Right atrium auricular region (tissue), 2 donors: ENCODE measurements at places on chromosomes 3 and 15. TPM values are rescaled to one million over a fixed set of nuclear protein-coding genes. Genes with fewer than 3 reads are reported as not detected.

DNA sequence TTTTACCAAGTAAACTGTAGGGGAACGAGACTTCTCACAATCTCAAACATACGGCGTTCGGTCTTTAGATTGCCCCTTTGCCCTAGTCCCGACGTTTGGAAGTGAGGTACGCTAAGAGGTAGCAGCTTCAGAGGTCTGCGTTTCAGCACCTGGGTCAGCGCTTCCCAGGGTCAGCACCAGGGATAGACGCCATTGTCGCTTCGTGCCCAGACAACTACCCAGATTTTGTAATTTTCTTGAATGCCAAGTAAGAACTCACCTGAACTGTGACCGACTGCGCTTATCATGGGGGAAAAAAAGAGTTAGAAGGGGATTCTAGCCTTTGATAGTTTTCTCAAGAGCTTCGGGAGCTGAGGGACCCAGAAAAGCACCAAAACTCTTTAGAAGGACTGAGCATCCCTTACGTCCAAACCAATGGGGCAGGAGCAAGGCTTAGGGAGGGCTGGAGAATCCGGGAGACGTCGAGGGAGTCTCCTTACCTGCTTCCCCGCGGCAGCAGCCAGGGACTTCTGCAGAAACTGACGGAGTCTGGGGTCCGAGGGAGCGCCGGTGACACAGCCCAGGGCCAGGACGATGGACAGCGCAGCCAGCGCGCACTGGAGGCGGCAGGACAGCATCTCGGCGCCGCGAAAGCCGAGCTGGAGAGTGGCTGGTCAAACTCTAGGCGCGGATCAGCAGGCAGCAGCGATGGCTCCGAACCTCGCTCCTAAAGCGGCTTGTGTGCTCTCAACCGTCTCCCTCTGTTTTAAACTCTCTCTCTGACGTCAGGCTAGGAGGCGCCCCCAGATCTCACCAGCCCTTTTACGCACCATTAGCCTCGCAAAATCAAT is at the start of gene SST:
Gene SST, minus strand, starts transcription at position 720 of the 830 bp plus-strand sequence. Its CDS starts 103 bp downstream, at position 617.
- no peak for DNase-seq

The IMPDH2 gene
- total RNA-seq, result 68.7 TPM

The HDAC11 gene
- total RNA-seq, result 30.7 TPM

The ABI3BP gene
- 46.7 TPM for total RNA-seq

The ZPLD1 gene
- total RNA-seq, result not detected

DNA sequence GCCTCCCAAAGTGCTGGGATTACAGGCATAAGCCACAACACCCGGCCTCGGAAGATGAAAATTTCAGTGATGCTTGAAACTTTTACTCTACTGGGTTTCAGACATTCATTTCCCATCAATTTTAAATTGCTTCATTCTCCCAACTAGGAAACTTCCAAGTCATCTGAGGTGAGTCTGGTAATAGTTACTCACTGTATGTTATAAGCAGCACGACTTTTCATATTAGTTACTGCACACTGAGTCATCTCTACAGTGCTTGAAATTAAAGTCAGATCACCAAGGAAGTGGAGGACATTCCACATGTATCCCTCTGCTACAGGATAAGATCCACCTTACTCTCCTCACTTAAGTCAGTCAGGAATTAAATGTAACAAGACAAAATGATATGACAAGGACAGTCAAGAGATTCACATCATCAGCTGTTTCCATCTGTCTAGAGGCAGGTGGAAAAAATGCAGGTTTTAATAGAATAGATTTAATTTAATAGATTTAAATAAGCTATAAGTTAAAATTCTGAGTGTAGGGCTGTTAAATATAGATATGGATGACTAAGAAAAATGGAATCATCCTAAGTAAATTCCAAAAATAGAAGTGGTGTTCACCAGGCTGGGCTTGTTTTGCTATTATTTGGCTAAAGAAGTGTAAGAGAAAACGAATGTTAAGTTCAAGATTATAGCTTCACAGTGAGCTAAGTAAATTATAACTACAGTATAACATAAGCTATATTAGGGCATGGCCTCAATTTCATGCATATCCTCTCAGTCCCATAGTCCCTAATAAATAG is 104.4 kb downstream of the TMCO5A start:
- no peak for DNase-seq

DNA sequence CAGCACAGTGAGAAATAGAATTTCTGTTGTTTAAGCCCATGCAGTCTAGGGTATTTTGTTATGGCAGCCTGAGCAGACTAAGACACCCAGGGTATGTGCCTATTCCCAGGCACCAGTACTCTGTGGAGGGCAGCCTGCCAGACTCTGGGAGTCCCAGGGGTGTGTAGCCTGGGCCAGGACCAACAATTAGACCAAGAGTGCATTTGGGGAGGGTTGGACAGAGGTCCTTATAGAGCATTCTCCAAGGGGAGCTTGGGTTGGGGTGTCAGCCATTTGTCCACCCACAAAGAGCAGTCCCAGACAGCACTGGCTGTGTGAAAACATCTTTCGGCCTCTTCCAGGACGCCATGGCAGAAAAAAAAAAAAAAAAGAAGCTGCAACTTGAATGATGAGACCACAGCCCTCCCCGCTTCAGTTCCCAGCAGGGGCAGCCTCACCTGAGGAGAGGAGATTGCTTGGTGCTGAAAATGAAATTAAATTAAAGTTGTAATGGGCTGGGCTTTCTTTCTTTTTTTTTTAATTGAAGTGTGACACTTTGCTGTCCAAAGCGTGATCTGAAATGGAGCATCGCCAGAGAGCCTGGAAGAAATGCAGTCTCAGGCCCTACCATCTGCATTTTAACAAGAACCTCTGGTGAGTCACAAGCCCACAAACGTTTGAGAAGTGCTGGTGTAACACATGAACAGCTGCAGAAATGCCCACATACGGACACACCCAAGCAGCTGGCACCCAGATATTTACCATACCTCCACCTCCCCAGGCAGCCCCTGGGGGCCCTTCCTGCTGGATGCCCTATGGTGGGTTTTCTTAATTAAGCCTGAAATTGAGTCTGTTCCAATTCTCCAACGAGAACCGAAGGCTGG is 21.3 kb upstream of the CAV3 start:
- DNase-seq, result no peak

- DNase-seq, result no peak
Measured at GRCh38 chr3:132981719-132982118, 56.5 kb upstream of the TMEM108 start.

- no peak for DNase-seq
Measured at GRCh38 chr15:56410721-56411120, 45.5 kb downstream of the TEX9 start.

DNA sequence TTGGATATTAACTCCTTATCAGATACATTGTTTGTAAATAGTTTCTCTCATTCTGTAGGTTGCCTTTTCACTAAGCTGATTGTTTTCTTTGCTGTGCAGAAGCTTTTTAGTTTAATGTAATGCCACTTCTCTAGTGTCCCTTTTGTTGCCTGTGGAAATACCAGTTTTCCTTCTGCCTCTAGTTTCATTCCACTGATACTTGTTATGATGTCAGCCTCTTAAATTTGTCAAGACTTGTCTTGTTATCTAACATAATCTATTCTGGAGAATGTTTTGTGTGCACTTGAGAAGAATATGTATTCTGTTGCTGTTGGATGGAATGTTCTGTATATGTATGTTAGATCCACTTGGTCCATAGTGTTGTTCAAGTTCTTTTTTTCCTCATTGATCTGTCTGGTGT is 18.0 kb upstream of the CEP152 start:
- no peak for DNase-seq

- DNase-seq, result peak; percentile 70
Measured at GRCh38 chr3:193605876-193606275, 12.9 kb downstream of the OPA1 start.

DNA sequence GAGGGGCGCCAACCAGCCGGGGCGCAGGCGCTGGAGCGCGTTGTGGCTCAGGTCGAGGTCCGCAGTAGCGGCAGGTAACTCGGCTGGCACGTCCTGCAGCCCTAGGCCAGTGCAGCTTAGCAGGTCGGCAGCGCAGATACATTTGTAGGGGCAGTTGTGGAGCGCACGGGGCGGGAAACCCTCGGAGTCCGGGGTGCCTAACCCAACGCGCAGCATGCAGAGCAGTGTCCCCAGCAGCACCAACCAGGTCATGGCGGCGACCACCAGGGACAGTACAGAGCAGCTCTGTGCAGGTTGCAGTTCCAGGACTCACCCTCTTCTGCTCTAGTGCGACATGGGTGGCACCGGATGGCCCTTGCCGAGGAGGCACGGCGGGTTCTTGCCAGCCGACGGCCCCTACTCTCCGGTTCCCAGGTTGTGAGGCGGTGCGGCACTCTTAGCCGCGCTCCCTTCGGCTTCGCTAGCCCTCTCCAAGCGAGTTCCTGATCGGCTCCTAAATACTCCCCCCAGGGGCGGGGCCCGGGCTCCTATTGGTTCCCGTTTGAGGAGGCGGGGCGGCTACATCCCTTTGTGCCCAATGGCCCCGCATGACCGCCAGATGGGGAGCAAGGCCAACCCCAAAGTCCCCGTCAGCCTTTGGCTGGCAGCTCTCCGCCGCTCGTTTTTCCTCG is at the start of gene AMIGO3:
Gene AMIGO3, minus strand, starts transcription at position 471 of the 671 bp plus-strand sequence. Its CDS starts 219 bp downstream, at position 252.
- DNase-seq, result peak; percentile 97

GRCh38 chr15:58460116-58460790 is 28.5 kb downstream of the LIPC start:
- DNase-seq, result no peak

DNA sequence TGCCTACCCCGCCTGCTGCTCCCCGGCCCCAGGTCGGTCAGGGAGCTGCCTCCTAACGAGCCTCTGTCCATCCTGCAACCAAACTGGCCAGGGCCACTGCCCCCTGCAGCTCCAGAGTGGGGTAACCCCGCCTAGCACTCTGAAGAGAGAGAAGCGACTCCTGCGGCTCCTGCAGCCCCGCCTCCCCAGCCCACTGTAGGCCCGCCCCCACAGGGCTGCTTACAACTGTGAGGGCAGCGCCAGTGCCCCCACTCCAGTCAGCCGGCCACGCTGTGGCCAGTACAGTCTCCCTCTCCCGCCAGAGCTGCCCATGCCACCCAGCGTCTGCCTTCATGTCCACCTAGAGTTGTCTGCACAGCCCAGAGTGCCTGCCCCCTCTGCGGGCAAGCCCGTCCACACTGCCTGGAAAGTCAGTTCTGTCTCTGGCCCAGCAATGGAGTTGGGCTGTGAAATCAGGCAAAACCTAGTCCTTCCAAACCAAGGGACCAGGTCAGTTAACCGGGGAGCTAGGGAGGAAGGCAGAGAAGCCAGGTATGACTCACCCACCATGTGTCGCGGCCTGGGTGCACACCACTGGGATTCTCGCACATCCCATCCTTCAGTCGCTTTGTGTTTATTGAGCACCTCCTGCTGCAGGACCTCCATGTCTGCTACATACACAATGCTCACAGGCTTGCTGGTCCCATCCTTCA is 2.4 kb downstream of the UCN2 start:
- DNase-seq, result peak; percentile 64

The NGLY1 gene
- 20.2 TPM for total RNA-seq

The CCR8 gene
- not detected for total RNA-seq

DNA sequence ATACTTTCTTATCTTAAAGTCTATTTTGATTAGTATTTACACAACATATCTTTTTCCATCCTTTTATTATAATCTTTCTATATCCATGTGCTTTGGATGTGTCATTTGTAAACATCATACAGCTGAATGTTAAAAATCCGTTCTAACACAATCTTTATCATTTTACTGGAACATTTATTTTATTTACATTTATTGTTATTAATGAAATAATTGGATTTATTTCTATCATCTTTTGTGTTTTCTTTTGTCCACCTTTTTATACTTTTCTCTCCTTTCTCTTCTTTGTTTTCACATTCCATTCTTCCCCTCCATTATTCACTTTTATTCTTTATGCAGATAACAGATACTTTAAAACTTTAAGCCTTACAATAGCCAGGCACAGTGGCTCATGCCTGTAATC is 34.7 kb upstream of the CTDSPL start:
- no peak for DNase-seq

GRCh38 chr3:192825657-192826200 is 91.9 kb downstream of the MB21D2 start:
- DNase-seq, result no peak

The PLOD2 gene
- 18.2 TPM for total RNA-seq

DNA sequence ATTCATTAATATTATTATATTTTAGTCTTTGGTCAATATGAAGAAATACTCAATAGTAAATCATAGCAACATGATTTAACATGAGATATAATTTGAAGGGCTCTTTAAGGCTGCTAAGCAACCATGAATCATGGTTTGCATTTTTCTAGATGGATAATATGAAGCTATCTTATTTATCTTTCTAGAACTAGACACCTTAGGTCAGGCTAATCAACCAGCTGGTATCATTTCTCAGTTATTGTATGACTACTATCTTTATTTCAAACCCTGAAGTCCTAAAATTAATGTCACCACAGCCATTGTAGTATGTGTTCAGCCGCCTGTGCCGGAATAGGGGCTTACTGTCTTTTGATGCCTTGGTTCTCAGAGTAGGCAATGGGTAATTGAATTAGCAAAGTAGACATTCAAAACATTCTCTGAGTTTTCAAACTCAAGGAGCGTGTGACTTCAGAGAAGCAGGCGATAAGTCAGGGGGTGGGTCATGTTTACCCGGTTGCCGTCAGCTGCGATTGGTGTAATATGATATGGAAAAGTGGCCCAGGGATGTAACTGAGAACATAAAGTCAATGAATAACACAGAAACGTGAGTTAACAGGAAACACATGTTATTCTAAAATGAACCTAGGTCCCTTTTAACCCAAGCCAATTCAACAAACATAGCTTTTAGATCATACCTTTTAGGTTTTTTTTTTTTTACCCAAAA is 93.4 kb upstream of the CTDSPL start:
- DNase-seq, result no peak

The TMEM212 gene
- not detected for total RNA-seq

The CPNE4 gene
- total RNA-seq, result 28.0 TPM

- DNase-seq, result no peak
Measured at GRCh38 chr3:53836084-53836872, 9.9 kb downstream of the CHDH start.

- no peak for DNase-seq
Measured at GRCh38 chr3:140842984-140843649, 98.5 kb upstream of the SLC25A36 start.

The GOLGA8G gene
- not detected for total RNA-seq

DNA sequence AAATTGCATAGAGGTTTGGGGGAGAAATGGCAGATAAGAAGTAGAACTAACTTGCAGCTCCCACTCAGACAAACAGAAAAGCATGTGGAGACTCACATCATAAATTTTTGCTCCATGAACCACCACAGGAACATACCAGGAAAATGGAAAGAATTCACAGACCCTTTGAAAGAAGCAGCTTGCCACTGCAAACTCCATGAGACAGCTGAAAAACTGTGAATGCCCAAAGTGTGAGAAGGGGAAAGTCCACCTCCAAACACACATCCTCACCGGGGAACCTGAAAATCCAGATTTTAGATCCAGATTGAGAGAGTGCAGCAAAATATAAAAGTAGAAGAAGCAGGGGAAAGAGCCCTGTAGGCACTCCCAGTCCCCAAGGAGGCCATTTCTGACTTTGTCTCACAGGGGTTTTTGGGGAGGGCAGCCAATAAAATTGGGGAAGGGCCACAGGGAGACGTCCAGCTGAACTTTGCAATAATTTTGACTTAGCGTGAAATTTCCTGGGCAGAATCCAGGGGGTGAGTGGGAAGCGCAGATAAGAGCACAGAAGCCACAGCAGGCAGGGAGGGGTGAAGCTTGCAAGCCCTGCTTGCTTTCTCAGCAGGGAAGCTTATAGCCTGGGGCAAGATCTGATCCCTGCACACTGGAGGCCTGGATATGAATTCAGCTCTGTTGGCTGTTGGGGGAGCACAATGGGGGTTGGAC is 183.4 kb upstream of the UBE2E2 start:
- DNase-seq, result no peak

- no peak for DNase-seq
Measured at GRCh38 chr15:48563934-48564333, 81.6 kb downstream of the FBN1 start.
